GM03348 (cell line): ENCODE measurements at places on chromosomes 7 and 10.

GRCh38 chr7:155520114-155520513 lies 26.2 kb downstream of the CNPY1 start:
- DNase-seq: no peak

DNA sequence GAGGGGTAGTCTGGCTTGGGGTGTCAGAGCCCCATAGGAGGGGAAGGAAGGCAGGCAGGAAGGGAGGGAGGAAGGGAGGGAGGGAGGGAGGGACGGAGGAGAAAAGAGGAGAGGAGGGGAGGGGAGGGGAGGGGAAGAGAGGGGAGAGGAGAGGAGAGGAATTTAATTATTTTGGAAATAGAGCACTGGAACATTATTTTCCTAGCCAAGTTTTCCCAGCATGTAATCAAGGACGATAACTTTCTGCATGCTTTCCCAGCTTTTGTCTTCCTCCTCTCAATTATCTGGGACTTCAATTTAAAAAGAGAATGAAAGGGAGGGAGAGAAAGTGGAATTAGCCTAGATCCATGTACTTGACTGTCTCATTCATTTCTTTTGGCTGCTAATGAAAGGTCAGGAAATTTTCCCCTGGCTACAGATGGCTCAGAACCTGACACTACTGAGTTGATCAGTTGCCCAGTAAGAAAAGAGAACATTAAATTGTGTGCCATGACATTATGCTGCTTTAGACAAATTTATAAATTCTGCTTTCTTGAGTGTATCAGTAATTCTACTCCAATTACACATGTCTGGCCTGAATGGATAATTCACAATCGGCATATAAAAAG lies 148.8 kb downstream of the LRRC4 start:
- no peak for DNase-seq

DNA sequence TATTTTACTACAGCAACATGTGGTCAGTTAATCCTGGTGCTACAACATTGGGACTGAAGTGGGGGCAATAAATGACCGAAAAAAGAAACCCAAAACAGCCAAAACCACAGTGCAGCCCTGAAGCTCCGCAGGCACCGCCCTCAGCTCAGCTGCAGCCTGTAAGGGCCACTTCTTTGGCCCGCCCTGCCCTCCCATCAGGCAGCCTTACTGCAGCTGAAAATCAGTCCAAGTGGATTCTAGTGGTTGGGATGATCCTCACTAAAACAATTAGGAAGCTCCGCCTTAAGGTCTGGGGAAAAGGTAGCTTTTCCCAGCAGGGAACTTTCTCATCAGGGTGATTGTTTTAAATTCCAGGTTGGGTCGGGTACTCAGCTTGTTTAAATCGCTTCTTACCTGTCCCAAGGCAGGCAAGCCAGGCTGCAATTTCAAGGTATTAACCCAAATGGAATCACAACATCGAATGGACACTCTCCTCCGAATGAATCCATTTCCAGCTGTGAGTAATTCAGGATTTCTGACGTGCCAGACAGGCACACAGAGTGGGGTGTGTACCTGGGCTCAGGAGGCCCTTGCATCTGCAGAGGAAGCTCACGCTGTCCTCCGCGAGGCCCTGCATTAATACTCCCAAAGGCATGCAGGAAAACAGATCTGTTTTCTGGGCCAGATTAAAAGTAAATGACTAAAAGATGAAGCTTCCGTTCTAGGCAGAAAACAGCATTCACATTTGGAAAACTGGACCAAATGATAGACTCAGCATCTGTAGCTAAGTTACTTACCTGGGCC lies 104.3 kb downstream of the CREB5 start:
- DNase-seq: no peak

DNA sequence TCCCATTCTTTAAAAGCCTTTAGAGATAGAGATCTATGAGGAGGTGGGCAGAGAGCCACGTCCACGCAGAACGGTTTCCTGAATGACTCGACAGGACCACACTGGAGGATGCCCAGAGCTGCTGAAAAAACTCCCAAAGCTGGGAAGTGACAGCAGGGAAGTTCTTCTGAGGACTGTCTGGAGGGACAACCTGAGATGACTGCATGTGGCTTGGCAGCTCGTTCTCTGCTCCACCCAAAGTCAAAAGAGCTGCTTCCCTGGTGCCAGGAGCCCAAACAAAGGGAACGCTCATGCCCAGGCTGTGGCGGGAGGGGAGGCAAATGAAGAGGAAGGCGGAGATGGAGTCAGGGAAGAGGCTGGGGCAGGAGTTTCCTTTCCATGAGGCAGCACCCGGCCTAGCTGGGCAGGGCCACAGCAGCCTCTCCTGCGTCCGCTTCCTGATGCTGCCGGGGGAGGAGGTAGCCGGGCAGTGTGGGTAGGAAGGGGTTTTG lies 95.4 kb downstream of the CCDC3 start:
- no peak for DNase-seq

- DNase-seq: no peak
These were observed 89.3 kb downstream of the DNMBP start for GRCh38 chr10:99920486-99920885.

GRCh38 chr7:23955145-23955544 lies 245.1 kb downstream of the STK31 start:
- no peak for DNase-seq

DNA sequence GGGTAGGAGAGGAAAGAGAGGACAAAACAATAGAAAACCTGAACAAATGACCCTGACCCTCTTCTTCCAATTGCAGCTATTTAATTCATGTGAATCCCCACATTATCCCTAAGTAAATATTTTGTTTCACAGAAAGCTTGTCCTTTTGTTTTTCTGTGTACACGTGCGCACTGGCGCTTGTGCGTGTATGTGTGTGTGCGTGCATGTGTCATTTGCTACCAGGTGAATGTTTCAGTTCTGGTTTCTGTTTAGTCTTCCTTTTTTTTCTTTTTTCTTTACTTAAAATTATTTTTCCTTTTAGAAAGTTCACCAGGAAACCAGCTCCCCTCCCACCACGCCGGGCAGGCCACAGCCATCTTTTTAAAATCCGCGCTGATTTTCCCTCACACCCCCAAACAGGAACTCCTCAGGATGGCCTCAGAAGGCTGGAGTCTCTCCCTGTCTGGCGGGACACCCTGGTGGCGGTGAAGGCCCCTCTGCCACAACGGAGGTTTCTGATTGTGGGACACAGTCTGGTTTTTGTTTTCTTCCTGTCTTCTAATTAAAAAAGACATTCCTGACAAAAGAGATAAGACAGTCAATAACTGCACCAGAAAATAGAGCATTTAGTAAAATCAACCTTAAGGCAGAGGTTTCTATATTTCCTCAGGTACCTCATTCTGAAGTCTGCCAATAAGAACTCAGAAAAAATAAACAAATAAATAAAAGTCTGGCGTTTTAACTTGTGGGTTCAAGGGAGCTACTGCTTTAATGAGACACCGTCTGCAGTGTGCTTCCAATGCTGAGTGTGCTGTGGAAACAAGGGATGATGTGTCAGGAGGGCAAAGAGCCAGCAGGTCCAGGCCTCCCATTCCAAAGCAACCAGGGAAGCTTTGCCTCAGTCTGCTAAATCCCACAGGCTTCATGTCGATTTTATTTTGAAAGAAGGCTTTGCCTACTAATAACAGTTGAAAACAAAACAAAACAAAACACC lies 17.4 kb downstream of the IRF5 start:
- DNase-seq: peak; percentile 89

DNA sequence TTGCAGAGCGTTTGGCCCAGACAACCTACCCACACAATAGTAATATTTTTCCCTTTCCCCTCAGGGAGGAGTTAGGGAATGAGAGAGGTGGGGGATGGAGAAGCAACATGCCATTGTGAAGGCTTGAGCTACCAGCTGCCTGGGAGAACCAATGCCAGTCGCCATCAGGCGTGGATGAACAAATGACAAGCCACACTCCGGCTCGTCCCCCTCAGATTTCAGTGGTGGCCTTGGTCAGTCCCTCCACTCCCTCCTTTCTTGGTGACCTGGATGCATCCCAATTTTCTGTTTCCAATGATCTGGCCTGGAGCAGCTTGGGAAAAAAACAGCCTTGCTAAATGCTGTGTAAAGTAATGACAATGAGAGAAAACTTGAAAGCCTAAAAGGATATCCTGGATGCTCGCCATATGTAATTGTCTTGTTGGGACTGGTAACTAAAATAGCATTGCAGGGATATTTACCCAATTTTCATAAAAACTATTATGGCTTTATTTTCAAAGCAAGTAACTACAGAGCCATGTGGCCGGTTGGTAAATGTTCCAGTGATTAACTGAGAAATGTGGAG lies 110.7 kb downstream of the ICA1 start:
- no peak for DNase-seq

GRCh38 chr7:112263519-112263918 lies 57.0 kb downstream of the ZNF277 start:
- DNase-seq: no peak

- peak; percentile 64 for DNase-seq
These were observed 54.8 kb downstream of the DAGLB start for GRCh38 chr7:6392712-6393666.

GRCh38 chr10:101818119-101818871 lies at the start of gene OGA:
Gene OGA (minus strand): TSS chr10:101818444. CDS start chr10:101818022, 422 bp downstream.
- peak; percentile 98 for DNase-seq

DNA sequence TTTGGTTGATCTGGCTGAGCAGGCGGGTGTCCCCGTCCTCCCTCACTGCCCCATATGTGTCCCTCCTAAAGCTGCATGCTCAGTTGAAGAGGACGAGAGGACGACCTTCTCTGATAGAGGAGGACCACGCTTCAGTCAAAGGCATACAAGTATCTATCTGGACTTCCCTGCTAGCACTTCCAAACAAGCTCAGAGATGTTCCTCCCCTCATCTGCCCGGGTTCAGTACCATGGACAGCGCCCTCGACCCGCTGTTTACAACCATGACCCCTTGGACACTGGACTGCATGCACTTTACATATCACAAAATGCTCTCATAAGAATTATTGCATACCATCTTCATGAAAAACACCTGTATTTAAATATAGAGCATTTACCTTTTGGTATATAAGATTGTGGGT lies 26.9 kb upstream of the TRIM56 start:
- peak; percentile 66 for DNase-seq

- no peak for DNase-seq
These were observed 87.7 kb downstream of the PRKG1 start for GRCh38 chr10:51162002-51162401.

DNA sequence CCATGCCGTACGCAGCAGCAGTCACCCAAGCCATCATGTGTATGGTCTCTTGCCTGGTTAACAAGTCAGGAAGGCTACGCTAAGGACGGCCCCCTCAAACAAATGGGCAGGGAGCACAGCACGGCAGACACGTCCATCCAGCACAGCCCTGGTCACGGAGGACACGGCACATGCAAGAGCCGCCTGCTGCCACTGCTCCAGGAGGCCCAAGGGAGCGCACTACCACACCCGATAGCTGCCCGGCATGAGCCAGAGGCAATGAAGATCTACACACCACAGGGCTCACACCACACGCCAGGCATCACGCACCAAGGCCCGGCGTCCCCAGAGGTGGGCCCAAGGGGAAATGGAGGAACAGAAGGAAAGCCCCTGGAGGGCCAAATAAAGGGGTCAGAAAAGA lies 134.2 kb downstream of the MAD1L1 start:
- DNase-seq: no peak

DNA sequence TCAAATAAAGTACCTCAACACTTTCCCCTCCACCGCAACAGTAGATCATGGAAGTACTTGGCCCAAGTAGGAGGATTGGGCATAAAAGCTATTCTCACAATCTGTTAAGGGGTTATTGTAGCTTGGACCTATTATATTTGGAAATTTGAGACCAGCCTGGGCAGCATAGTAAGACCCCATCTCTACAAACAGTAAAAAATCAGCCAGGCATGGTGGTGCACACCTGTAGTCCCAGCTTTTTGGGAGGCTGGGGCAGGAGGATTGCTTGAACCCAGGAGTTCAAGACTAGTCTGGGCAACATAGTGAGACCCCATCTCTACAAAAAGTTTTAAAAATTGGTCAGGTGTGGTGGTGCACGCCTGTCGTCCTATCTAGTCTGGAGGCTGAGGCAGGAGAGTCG lies 13.2 kb downstream of the PRKRIP1 start:
- no peak for DNase-seq

DNA sequence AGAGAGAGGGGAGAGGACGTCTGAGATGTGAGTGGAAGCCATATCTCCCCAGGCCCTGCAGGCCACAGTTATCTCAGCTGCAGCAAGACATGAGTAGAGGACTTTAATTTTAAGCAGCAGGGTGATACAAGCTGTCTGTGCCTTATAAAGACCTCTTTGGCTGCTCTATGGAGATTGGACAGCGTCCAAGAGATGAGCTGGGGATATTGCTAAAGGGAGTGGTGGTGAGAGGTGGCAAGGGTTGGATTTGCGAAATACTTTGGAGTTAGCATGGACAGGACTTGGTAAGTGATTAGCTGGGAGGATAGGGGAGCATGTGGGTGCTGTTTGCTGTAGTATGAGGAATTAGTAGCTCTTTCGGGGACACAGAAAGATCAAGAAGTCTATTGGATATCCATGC lies 191.8 kb downstream of the CACNB2 start:
- DNase-seq: no peak

- DNase-seq: no peak
These were observed 990.3 kb downstream of the KCNMA1 start for GRCh38 chr10:76647301-76647700.

- no peak for DNase-seq
These were observed 193.3 kb downstream of the SEMA3E start for GRCh38 chr7:83455612-83456011.

DNA sequence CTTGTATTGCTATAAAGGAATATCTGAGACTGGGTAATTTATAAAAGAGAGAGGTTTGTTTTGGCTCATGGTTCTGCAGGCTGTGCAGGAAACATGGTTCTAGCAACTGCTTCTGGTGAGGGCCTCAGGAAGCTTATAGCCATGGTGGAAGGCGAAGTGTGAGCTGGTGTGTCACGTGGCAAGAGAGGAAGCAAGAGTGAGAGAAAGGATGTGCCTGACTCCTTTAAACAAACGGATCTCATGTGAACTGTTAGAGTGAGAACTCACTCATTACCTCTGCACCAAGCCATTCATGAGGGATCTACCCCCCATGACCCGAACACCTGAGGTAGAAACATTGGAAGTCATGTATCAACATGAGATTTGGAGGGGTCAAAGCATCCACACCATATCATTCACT lies 7.7 kb upstream of the ITPRIP start:
- DNase-seq: no peak

DNA sequence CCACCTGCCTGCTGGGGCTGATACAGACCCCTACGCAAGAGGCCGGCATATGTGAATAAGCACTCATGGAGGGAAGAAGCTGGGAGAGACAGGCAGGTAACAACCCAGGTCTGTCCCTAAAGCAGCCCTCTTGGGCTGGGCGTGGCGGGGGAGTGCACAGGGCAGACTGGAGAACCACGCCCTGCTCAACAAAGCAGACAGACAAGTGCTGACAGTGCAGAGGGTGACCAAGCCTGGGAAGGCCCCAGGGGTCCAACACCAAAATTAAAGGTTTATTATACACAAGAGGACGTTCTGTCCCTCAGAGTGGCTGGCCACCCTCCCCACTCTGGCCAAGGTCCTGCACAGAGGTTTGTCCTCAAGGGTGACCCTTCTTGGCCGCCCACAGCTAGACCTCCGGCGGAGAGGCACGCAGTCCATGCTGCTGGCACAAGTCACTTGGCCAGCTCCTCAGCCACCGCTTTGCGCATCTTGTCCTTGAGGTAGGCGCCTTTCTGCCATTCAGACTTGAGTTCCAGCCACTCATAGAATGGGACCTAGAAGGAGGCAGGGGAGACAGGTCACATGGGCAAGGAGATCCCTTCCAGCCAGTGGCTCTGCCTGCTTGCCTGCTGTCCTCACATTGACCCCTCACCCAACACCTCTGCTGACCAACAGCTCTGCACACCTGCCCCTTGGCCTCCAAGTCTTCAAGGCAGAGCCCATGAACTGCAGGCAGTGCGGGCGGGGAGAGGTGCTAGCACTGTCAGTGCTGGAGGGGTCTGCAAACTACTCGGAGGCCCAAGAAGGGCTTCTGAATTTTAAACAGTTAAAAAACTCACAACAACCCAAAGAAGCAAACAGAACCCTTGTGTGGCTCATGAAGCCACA lies 11.4 kb upstream of the NACAD start:
- no peak for DNase-seq
